ENCODE measurements at places on chromosomes 6 and 20. TPM values are rescaled to one million over a fixed set of nuclear protein-coding genes. Genes with fewer than 3 reads are reported as not detected.

DNA sequence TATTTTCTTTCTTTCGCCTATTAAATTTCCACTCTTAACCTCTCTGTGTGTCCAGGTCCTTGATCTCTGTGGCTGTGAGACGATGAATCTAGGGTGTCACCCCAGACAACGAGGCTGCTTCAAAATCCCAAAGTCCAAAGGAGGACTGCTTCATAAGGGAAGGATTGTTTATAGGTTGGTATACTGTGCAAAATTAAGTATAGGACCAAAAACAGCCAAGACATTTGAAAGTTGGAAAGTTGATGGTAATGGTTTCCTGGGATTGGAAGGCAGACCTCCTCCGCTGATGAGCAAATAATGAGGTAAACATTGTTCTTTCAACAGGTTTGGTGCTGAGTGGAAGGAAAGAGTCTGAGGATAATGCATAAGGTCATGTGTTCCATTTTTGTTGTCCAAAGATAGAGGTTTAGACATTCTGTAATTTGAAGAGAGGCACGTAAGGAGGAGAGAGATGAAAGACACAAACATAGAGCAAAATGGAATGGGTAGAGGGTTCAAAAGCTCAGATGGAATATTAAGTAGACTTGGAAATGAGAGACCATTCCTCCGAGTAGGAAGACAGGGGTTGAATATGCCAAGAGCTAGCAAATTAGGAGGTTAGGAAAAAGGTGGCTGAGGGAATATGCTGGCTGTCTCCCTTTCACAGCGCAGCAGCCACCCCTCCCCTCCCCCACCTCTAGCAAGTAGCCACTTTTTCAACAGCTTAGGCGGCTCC, 24.8 kb downstream of the ZNF311 start:
- DNase-seq: no peak

GRCh38 chr6:27888566-27888965, 23.6 kb downstream of the OR2B2 start:
- no peak for DNase-seq

GRCh38 chr6:111692327-111693164, 86.9 kb upstream of the TRAF3IP2 start:
- no peak for DNase-seq

The CAP2 gene
- total RNA-seq: not detected

The CTCFL gene
- not detected for total RNA-seq

The DLL1 gene
- 19.9 TPM for total RNA-seq

The KCNK17 gene
- not detected for total RNA-seq

Measured in CD8-positive, alpha-beta T cell (primary cell).